H1 (cell line): ENCODE measurements at places on chromosomes 2 and 18. TPM values are rescaled to one million over a fixed set of nuclear protein-coding genes. Genes with fewer than 3 reads are reported as not detected.

DNA sequence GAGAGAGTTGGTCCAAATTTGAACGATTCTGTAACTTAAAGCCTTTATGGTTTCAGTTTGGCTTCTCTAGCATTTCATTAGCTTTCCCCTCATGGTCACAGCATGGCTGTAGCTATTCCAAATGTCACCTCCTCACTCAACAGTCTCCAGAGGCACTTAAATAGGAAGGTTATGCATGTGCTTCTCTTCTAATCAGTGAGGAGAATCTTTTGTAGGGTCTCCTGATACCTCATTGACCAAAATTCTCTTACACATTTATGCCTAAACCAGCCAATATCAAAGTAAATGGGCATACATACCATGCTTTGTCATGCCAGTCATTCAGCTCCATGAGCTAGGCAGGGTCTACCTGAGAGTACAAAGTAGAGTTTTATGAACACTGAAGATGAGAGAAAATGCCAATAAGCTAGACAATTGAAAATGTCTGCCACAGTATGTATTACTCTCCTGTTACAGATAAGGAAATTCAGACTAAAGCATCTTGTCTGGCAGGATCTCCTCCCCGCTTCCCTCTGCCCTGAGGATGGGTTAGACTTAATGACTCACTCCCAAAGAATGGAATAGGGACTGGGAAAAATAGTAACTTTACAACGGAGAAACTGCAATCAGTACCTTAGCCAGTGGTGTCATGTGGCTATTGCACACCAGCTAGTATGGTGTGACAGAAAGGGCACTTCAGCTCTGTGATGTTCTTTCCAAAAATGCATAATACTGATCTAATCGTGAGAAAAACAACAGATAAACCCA lies 15.4 kb downstream of the DSG2 start:
- H3K27me3 ChIP-seq = no peaks in the 10 kb centered on the region
- peaks cover 3% of the 10 kb centered on the region for H3K4me1 ChIP-seq
- no peak for DNase-seq
- no peak overlapping the region for H3K27ac ChIP-seq

Gene INO80B
- total RNA-seq = 17.5 and 18.5 TPM in 2 replicates

GRCh38 chr2:135555311-135555710 lies 24.0 kb downstream of the R3HDM1 start:
- H3K4me3 ChIP-seq = no peak overlapping the region
- no peaks in the 10 kb centered on the region; the same call in none of the 2 replicates for H3K4me1 ChIP-seq
- no peak overlapping the region for H3K27ac ChIP-seq
- no peaks in the 10 kb centered on the region for H3K27me3 ChIP-seq
- DNase-seq = no peak

GRCh38 chr18:23669804-23670405 lies 7.2 kb upstream of the ANKRD29 start:
- no peaks in the 10 kb centered on the region for H3K4me1 ChIP-seq
- H3K36me3 ChIP-seq = no peaks in the 10 kb centered on the region
- no peak overlapping the region for H3K27ac ChIP-seq
- H3K27me3 ChIP-seq = no peaks in the 10 kb centered on the region
- DNase-seq = no peak
- no peak overlapping the region for H3K4me3 ChIP-seq

DNA sequence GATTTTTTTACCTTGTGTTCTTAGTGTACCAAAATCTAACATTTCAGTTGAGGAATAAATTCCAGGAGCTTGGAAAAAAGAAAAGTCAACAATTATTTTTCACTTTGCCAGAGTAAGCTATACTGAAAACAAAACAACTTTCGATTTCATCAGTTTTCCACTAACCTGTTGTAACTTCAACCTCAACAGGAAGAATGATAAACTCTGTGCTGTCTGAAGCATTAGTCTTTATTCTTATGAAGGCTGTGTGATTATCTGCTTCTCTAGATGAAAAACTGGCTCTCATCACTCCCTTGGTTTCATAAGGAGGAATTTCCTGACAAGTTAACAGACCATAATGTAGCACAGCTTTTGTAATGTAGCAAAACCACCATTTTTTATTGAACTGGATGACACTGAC lies 121.2 kb downstream of the ZAP70 start:
- H3K4me3 ChIP-seq = no peak overlapping the region
- H3K27ac ChIP-seq = no peak overlapping the region
- no peaks in the 10 kb centered on the region for H3K36me3 ChIP-seq

Gene SCN3A
- not detected in 2 replicates for total RNA-seq

DNA sequence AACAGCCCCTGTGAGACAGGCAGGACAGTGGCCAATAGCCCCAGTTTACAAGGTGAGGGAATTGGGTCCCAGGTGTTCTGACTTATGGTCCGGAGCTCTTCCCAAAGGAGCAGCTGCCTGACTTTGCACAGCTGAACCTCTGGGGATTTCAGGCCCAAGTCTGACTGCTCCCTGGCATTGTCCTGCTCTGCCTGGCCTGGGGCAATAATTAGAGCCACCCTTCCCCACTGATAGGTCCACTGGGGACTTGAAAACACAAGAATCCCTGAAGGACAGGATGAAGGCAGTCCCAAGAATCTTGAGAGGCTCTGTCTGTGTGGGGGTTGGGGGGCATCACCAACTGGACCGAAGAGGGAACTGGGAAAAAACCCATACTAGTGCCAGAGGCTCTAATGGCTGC lies 3.7 kb upstream of the FEV start:
- H3K27me3 ChIP-seq = peaks cover 97% of the 10 kb centered on the region
- H3K27ac ChIP-seq = no peak overlapping the region
- H3K4me1 ChIP-seq = peaks cover 11% of the 10 kb centered on the region; the same call in 1 of the 2 replicates
- DNase-seq = no peak
- no peak overlapping the region for H3K4me3 ChIP-seq
- no peaks in the 10 kb centered on the region for H3K36me3 ChIP-seq

GRCh38 chr18:45487581-45487980 lies 127.7 kb upstream of the SLC14A2 start:
- H3K4me1 ChIP-seq = no peaks in the 10 kb centered on the region
- H3K27ac ChIP-seq = no peak overlapping the region
- no peaks in the 10 kb centered on the region for H3K36me3 ChIP-seq
- H3K4me3 ChIP-seq = no peak overlapping the region
- DNase-seq = no peak
- no peaks in the 10 kb centered on the region for H3K27me3 ChIP-seq

GRCh38 chr2:9220201-9220600 lies 13.6 kb downstream of the ASAP2 start:
- H3K36me3 ChIP-seq = no peaks in the 10 kb centered on the region
- no peak overlapping the region for H3K27ac ChIP-seq
- peaks cover 11% of the 10 kb centered on the region; the same call in 1 of the 2 replicates for H3K27me3 ChIP-seq

Gene FAM237A
- not detected in 2 replicates for total RNA-seq

DNA sequence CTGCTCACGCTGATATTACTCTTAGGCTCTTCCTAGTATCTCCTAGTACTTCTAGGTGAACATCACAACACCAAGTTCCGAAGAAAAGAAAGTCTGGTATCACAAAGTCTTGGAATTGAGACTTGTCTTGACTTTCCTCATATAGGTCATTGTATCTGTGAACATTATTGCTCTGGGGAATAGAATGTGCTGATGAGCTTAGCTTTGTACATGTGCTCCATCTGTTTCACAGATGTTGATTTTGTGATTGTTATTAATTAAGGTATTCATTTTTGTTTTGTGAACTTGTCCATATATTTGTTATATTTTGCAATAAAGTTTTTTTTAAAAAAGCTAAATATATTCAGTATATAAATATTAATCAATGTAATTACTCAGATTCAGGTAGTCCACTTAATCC lies 111.7 kb downstream of the BABAM2 start:
- H3K27ac ChIP-seq = no peak overlapping the region
- H3K4me3 ChIP-seq = no peak overlapping the region
- no peaks in the 10 kb centered on the region for H3K4me1 ChIP-seq
- H3K36me3 ChIP-seq = no peaks in the 10 kb centered on the region
- no peak for DNase-seq
- no peaks in the 10 kb centered on the region for H3K27me3 ChIP-seq

Gene RNF125
- 14.3 and 15.2 TPM in 2 replicates for total RNA-seq

- no peaks in the 10 kb centered on the region for H3K36me3 ChIP-seq
- no peaks in the 10 kb centered on the region for H3K27me3 ChIP-seq
- peak; percentile 21 for DNase-seq
- H3K4me3 ChIP-seq = no peak overlapping the region
These were observed 26.9 kb downstream of the COL4A3 start for GRCh38 chr2:227191367-227191766.

GRCh38 chr18:54203914-54204313 lies 20.6 kb downstream of the MBD2 start:
- H3K27me3 ChIP-seq = no peaks in the 10 kb centered on the region
- peaks cover 29% of the 10 kb centered on the region for H3K36me3 ChIP-seq
- no peak overlapping the region for H3K4me3 ChIP-seq
- no peak overlapping the region for H3K27ac ChIP-seq

DNA sequence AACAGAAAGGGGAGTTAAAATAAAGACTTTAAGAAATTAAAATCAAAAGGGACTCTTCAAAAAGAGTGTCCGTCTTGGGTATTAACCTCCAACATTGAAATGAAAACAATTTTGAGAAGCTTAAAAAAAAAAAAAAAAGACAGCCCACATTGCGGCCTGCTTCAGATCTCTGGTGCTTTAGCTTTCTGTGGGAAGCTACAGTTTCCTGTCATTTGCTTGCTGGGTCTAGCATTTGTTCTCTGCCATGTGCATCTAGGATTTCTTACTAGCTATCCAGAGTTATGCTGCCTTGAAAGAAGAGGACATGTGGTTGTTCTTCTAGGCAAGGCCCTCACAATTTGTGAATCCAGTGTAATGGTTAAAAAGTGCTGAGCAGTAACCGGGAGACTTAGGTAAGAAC lies 375.3 kb downstream of the SLC4A3 start:
- H3K27me3 ChIP-seq = no peaks in the 10 kb centered on the region
- H3K27ac ChIP-seq = no peak overlapping the region
- no peak overlapping the region for H3K4me3 ChIP-seq

Gene RESP18
- total RNA-seq = not detected in 2 replicates

GRCh38 chr2:82120654-82121053 lies 1816.1 kb upstream of the LRRTM1 start:
- no peak overlapping the region for H3K4me3 ChIP-seq
- H3K27ac ChIP-seq = no peak overlapping the region
- DNase-seq = no peak
- H3K36me3 ChIP-seq = no peaks in the 10 kb centered on the region
- no peaks in the 10 kb centered on the region for H3K27me3 ChIP-seq
- no peaks in the 10 kb centered on the region for H3K4me1 ChIP-seq

- H3K36me3 ChIP-seq = no peaks in the 10 kb centered on the region
- no peaks in the 10 kb centered on the region for H3K27me3 ChIP-seq
- no peak overlapping the region for H3K4me3 ChIP-seq
- H3K4me1 ChIP-seq = peaks cover 8% of the 10 kb centered on the region
These were observed 267.5 kb downstream of the TGIF1 start for GRCh38 chr18:3717376-3718025.

GRCh38 chr2:223585666-223586065 lies 16.5 kb downstream of the SCG2 start:
- H3K27ac ChIP-seq = no peak overlapping the region
- H3K4me1 ChIP-seq = peaks cover 3% of the 10 kb centered on the region; the same call in 1 of the 2 replicates
- no peaks in the 10 kb centered on the region for H3K36me3 ChIP-seq
- no peak overlapping the region for H3K4me3 ChIP-seq
- no peak for DNase-seq
- H3K27me3 ChIP-seq = no peaks in the 10 kb centered on the region

Gene ANKRD53
- total RNA-seq = 0.39 and 0.55 TPM in 2 replicates

Gene PDE11A
- 0.19 and 0.36 TPM in 2 replicates for total RNA-seq

DNA sequence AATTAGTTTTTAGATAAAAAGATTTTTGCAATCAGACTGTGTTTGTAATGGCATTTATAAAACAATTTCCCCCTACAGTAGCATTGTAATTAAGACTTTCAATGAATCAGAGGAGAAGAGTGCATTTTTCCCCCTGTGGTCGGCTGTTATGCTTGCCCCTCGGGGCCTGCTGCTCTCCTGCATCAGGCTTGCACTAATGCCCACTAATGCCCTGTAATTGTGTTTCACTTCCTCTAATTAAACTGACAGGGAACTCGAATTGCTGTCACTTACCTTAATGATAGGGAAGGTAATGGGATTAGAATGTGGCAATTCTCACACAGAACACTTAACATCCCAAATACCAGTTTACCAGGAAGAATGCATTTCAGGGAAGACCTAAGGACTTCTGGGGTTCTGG lies 61.2 kb upstream of the LRRTM1 start:
- no peak overlapping the region for H3K27ac ChIP-seq
- H3K4me1 ChIP-seq = no peaks in the 10 kb centered on the region
- no peak for DNase-seq
- H3K27me3 ChIP-seq = peaks cover 4% of the 10 kb centered on the region; the same call in 1 of the 2 replicates

Gene VAMP8
- 34.4 and 38.1 TPM in 2 replicates for total RNA-seq

Gene WBP1
- 51.4 and 57.2 TPM in 2 replicates for total RNA-seq

Gene CD207
- not detected in 2 replicates for total RNA-seq

DNA sequence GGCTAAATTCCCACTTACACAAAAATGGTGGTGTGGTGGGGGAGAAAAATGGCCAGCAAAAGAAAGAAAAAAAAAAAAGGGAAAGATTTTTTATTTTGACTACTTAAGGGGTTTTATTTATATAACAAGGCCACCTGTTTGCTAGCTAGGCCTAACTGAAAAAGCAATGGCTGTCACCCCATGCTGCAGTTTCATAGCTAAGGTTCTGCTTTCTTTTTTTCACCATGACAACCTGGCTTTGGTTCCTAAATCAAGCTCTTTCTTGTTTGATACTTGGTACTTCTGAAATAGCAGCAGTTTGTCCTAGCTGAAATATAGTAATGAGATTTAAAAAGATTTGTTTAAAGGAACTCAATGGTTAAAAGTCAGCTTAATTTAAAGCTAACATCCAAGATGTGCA lies 433.2 kb upstream of the MEX3C start:
- DNase-seq = no peak
- no peaks in the 10 kb centered on the region for H3K36me3 ChIP-seq
- H3K27ac ChIP-seq = no peak overlapping the region
- no peaks in the 10 kb centered on the region for H3K27me3 ChIP-seq
- H3K4me3 ChIP-seq = no peak overlapping the region
- no peaks in the 10 kb centered on the region for H3K4me1 ChIP-seq

Gene C2orf72
- 0.71 and 1.1 TPM in 2 replicates for total RNA-seq

Gene IL1RL1
- total RNA-seq = not detected in 2 replicates

GRCh38 chr2:222561817-222562645 lies 93.9 kb downstream of the FARSB start:
- H3K36me3 ChIP-seq = peaks cover 3% of the 10 kb centered on the region; the same call in 1 of the 2 replicates
- DNase-seq = peak; percentile 70
- H3K4me1 ChIP-seq = no peaks in the 10 kb centered on the region
- no peak overlapping the region for H3K27ac ChIP-seq
- no peak overlapping the region for H3K4me3 ChIP-seq

DNA sequence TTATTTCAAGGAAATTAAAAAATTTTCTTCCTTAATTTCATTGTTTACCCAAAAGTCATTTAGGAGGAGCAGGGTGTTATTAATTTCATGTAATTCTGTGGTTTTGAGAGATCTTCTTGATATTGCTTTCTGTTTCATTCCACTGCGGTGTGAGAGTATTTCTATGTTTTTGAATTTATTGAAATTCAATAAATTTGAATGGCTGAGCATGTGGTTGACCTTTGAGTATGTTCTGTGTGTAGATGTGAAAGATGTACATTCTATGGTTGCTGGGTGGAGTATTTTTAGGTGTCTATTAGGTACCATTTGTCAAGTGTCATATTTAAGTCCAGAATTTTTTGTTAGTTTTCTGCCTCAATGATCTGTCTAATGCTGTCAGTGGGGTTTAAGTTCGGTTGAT lies 39.4 kb upstream of the LANCL1 start:
- no peak for DNase-seq
- no peaks in the 10 kb centered on the region for H3K27me3 ChIP-seq
